Activated naive CD4-positive, alpha-beta T cell treated with anti-CD3 and anti-CD28 coated beads for 36 hours (primary cell): ENCODE measurements at places on chromosomes 4 and X.

GRCh38 chrX:72735561-72735960 lies 21.5 kb upstream of the PHKA1 start:
- no peak for DNase-seq

DNA sequence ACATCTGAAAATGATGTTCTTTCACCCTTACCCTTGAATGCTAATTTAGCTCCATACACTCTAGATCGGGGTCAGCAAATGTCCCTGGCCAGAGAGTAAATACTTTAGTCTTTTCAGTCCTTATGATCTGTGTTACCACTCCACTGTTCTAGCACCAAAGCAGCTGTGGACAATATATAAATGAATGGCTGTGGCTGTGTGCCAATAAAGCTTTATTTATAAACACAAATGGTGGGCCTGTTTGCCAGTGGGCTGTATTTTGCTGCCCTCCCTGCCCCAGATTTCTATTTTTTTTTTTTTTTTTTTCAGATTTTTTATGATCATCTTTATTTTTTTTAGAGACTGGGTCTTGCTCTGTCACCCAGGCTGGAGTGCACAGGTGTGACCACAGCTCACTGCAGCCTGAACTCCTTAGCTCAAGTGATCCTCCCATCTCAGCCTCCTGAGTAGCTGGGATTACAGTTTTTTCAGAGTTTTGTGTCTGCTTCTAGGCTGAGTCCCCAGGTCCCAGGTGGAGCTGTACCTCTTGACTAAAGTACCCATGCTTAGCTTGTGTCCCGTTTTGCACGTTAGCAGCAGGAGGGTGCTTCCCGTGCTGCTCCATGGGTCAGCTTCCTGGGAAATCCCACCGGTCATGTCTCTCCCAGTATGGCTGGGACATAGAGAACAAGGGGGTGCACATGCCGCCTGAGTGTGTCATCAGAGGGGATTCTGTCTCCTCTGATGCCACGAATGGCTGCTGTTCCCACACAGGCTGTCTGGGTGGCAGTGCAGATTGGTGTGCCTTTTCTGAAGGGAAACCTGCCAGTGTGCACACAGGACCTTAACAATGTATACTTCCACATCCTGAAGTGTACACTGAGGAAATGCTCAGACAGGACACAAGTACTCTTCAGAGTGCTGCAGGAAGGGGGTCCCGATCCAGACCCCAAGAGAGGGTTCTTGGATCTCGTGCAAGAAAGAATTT lies 16.0 kb upstream of the GRPEL1 start:
- DNase-seq = no peak

DNA sequence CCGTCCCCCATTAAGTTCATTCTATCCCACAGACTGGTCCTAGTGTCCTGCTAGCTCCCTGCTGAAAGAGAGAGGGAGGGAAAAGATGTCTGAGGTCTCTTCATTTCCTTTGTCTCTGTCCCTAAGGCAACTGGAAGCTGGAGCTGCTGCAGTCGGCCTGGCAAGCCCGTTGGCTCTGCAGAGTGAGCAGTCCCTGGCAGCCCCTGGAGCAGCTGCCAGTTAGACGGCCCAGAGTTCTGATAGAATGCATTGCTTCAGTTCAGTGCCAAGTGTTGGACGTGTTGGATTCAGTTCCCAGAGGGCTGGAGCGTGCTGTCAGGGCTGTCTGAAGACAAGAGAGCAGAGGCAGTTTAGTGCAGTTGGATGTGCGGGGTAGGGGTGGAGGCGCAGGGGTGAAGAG lies 975 bp downstream of the KCNE5 start:
- no peak for DNase-seq

DNA sequence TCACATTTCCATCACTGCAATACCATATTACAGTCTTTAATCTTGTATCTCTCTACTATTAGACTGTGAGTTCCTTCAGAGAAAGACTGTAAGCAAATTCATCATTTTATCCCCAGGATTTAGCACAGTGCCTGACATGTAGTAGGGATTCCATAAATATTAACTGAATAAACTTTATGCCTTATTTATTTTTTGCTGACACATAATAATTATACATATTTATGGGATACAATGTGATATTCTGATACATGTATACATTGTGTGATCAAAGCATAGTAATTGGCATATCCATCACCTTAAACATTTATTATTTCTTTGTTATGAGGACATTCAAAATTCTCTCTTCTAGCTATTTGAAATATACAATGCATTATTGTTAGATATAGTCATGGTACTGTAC lies 3.7 kb downstream of the PPEF2 start:
- no peak for DNase-seq

DNA sequence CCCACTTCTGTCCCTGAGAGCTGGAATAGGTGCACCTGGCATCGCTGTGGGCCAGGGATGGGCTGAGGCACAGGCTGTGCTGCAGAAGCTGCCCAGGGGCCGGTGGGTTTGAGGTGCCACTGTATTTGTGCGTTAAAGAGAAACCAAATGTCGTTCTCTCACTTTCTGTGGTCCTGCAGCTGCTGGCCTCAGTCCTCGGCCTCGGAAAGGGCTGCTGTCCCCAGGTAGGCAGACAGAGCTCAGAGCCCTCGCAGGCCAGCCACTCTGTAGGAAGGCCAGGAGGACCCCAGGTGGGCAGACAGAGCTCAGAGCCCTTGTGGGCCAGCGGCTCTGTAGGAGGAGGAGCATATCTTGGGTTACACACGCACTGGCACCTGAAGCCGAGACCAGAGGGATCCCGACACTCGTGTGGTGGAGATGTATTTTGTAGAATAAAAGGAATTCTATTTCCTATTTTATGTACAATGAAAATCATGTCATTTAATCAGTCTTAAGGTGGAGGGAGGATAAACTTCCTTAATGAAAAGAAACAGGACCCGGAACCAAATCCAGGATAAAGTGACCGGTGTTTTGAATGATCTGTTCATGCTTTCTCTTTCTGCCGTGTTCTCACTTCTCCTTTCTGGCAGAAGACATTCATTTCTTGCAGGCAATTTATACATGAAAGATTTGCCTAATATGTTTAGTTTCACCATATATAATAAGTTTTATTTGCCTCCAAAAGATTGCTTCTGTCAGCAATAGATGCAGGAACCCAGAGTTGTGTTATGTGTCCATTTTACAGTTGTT lies 54.4 kb upstream of the HGFAC start:
- no peak for DNase-seq

DNA sequence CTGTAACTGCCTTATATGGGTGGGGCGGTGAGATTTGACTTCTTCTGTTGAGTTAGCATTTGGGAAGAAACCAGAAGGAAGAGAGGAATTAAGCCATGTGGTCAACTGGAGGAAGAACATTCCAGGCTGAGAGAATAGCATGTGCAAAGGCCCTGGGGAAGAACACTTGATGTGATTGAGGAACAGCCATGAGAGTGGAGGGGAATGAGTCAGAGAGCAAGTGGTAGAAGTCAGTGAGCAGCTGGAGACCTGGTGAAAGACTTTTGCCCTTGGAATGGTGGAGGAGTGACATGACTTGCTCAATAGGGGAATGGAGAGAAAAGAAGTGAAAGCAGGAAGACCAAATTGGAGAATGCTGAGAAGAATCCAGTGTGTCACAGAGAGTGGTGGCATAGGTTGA lies 327.8 kb upstream of the HAND2 start:
- no peak for DNase-seq

GRCh38 chrX:110734271-110734670 lies 61.3 kb downstream of the CHRDL1 start:
- no peak for DNase-seq

DNA sequence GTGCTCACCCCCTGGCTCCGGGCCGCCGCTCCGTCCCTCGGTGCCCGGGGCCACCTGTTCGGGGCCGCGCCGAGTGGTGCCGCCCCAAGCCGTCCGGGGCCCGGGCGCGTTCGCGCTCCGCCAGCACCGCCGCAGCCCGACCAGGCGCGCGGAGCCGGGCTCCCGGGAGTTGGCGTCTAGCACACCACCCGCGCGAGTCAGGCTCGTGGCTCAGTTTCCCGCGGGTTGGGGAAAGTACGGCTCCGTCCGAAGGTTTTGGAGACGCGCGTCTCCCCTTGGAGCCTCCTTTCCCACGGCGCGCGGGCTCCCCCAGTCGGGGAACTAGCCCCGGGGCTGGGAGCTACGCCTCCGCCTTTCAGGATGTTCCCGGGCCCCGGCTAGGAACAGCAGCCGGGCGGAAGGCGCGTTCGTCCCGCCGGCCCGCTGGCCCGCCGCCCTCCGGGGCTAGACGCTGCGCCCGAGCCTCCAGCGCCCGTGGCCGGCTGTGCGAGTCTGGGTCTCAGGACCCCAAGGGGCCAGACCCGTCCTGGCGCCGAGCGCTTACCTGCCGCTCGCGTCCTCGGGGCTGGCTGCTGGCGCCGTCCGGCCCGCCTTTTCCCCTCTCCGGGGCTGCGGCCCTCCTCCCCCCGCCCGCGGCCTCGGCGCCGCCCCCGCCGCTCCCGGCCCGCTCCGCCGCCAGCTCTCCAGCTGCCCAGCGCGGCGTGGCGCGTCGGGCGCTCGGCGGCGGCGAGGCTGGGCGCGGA lies at the start of gene ADGRG2:
Gene ADGRG2, minus strand, starts transcription at position 571 of the 743 bp plus-strand sequence. CDS start 53,634 bp downstream, outside the sequence.
- DNase-seq = no peak

GRCh38 chr4:155911905-155912304 lies 8.4 kb downstream of the TDO2 start:
- no peak for DNase-seq

DNA sequence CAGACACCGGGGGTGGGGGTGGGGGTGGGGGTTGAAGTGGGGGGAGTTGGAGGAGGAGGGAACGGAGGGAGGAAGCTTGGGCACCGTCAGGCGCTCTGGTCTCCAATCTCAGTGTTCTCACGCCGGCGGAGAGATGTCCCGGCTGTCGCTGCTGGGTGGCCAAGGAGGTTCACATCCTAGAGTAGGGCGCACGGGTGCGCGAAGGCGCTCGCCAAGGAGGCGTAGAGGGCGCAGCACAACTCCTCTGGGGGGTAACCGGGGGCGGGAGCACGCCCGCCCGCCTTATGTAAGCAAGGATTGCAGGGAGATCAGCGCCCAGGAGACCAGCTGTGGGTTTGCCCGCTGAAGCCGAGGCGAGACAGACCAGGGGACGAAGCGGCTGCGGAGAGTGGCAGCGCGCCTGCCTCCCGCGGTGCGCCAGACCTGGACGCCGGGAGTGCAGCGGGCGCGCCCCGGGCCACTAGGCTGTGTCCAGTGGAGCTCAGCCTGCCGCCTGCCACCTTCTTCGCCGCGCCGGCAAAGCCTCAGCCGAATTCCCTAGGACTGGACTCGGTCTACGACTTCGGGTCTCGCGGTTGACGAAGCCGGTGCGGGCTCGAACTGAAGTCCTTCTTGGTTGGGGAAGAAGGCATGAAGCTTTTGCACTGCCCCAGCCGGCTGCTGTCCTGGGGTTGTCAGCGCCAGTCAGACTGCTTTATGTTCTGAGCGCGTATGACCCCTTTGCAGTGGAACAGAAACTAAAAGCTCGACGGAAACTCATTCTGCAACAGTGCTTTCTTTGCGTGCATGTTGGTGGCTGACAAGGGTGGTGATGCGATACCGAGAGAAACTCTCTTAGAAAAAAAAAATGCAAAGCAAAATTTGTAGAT lies 707 bp upstream of the UNC5C start:
- DNase-seq = peak; percentile 48
